Upper lobe of left lung (tissue), 6 donors: ENCODE measurements at places on chromosomes 2 and 18.

DNA sequence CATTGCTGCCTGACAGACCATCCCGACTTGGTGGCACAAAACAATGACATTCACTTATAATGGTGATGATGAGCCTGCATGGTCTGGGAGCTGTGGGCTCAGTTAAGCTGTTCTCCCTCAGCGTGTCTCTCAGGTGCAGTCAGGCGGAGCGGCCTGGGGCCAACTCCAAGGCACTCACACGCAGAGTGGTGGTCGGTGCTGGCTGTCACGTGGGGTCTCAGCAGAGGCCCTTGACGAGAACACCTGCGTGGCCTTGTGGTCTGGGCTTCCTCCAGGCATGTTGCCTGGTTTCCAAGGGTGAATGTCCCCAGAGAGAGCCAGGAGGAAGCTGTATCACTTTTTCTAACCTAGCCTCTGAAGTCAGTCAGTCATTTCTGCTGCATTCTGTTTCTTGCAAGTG lies 29.8 kb downstream of the ARMC9 start:
- no peak overlapping the region for H3K27ac ChIP-seq
- H3K36me3 ChIP-seq = no peaks in the 10 kb centered on the region
- H3K4me1 ChIP-seq = peaks cover 10% of the 10 kb centered on the region
- no peaks in the 10 kb centered on the region for H3K27me3 ChIP-seq
- no peak overlapping the region for H3K4me3 ChIP-seq

DNA sequence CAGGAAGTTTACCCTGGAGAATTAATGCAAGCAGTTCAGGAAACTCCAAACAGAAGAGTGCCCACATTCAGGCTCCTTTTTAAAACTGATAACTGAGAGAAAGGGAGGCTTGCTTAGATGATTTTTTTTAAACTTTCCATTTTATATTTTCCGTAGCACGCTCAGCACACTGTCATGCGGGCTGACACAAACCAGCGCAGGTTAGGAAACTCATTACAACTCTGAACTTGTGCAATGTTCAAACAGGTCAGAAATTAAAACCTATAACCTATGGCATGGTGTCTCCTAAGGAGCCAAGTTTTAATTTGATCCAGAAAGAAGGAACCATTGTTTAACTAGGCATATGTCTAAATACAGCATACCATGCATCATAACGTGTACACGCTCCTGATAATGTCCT lies 117.7 kb upstream of the SMIM21 start:
- no peaks in the 10 kb centered on the region for H3K4me1 ChIP-seq
- H3K27ac ChIP-seq = no peak overlapping the region
- no peak overlapping the region for H3K4me3 ChIP-seq
- DNase-seq = no peak

GRCh38 chr2:134778372-134778771 lies 59.6 kb upstream of the TMEM163 start:
- no peak overlapping the region for H3K27ac ChIP-seq
- peak; percentile 59 for DNase-seq
- no peaks in the 10 kb centered on the region for H3K27me3 ChIP-seq
- no peaks in the 10 kb centered on the region for H3K4me1 ChIP-seq
- no peak overlapping the region for H3K4me3 ChIP-seq
- H3K36me3 ChIP-seq = no peaks in the 10 kb centered on the region

DNA sequence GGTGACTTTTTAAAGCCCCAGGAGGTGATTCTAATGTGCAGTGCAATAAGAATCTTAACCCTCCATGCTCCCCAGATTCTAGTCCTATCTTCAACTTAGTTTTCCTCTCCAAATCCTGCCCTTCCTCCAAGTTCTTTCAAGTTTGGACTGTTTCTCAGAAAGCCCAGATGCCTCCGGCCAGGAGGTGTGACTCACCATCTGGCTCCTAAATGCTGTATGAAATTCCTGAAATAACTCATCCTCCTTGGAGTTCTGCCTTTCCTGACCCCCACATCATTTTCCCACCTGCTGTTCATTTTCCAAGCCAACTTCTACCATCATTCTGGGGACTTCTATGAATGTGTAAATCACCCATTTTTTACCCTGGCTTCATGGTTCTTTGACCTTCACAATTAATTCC lies 118.2 kb upstream of the NOL4 start:
- no peaks in the 10 kb centered on the region for H3K4me1 ChIP-seq
- no peak for DNase-seq
- H3K4me3 ChIP-seq = no peak overlapping the region
- no peaks in the 10 kb centered on the region for H3K36me3 ChIP-seq

GRCh38 chr2:219527076-219527394 lies 12.8 kb downstream of the ASIC4 start:
- H3K36me3 ChIP-seq = no peaks in the 10 kb centered on the region
- no peak overlapping the region for H3K27ac ChIP-seq
- H3K27me3 ChIP-seq = peaks cover 1% of the 10 kb centered on the region
- peaks cover 10% of the 10 kb centered on the region for H3K4me1 ChIP-seq
- no peak for DNase-seq

DNA sequence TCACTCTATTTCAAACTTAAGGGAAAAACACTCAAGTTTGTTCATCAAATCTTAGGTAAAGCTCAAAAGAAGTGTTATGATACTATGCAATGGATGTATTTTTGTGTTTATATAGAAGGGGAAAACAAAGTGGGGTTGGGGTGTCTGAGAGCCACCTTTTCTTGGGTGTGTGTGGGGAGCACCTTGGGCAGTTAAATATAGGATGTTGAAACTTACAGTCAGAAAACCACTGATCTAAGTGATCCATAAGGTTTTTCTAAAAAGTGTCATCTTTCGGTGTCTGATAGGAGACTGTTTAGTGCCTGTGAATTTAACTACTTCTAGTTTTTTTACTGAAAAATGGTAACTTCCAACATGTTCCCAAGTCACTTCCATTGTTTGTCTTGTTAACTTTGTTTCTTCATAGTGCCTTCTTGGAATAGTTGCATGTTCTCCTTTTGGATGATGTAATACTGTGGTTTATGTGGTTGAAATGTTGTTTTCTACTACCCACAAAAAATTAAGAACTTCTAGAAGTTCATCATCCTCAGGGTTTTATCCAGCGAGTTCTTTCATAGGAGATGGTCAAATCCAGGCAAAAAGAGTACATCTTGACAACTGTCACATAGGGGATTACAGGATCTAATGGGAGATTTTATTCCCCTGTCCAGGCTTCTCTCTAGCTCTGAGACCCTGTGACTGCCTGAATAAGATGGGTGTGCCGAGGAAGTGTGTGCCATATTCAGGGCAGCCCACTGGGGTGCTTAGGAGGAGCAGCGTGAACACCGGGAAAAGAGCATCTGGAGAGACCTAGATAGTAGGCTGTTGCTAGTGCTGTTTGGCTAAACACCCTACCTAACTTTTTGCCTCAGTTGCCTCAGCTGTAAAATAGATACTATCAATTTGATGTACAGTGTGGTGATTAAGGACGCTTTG lies 46.2 kb downstream of the CAB39 start:
- H3K4me1 ChIP-seq = peaks cover 40% of the 10 kb centered on the region
- DNase-seq = no peak
- no peaks in the 10 kb centered on the region for H3K36me3 ChIP-seq
- H3K27ac ChIP-seq = peak overlapping the region; percentile 48
- no peak overlapping the region for H3K4me3 ChIP-seq

- DNase-seq = no peak
- peaks cover 10% of the 10 kb centered on the region for H3K36me3 ChIP-seq
- no peaks in the 10 kb centered on the region for H3K4me1 ChIP-seq
- H3K27me3 ChIP-seq = no peaks in the 10 kb centered on the region
- H3K4me3 ChIP-seq = no peak overlapping the region
- H3K27ac ChIP-seq = no peak overlapping the region
Observed at GRCh38 chr2:233124421-233125080, 64.4 kb downstream of the INPP5D start.

GRCh38 chr2:203446071-203446481 lies 89.0 kb downstream of the RAPH1 start:
- peaks cover 4% of the 10 kb centered on the region for H3K4me1 ChIP-seq
- H3K4me3 ChIP-seq = no peak overlapping the region
- no peaks in the 10 kb centered on the region for H3K27me3 ChIP-seq
- no peak for DNase-seq
- H3K27ac ChIP-seq = no peak overlapping the region
- H3K36me3 ChIP-seq = peaks cover 32% of the 10 kb centered on the region

DNA sequence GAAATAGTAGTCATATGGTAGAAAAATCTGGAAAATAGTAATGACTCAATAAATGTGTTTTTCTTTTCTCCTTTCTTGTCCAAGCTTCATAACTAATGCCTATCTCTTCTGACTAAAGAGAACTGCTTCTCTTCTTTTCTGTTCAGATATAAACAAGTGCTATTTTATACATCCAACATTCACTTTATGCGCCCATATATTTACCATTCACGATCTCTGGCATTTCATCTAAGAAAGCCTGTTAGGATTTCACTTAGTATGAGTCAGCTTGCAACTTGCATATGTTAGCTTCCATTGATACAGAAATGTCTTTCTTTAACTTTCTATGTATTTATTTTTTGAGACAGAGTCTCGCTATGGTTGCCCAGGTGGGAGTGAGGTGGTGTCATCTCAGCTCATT lies 224.9 kb downstream of the VAPA start:
- H3K36me3 ChIP-seq = no peaks in the 10 kb centered on the region
- DNase-seq = no peak
- H3K4me1 ChIP-seq = peaks cover 7% of the 10 kb centered on the region
- no peaks in the 10 kb centered on the region for H3K27me3 ChIP-seq

DNA sequence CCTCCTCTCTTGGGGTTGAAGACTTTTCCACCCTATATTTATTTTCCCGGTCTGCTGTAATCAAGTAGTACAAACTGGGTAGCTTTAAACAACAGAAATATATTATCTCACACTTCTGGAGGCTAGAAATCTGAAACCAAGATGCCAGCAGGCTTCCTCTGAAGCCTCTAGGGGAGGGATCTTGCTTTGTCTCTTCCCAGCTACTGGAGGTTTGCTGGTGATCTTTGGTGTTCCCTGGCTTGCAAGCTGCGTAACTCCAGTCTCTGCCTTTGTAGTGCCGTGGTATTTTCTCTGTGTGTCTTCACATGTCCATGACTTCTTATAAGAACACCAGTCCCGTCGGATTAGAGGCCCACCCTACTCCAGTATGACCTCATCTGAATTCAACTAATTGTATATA lies 44.4 kb downstream of the MYO3B start:
- H3K27me3 ChIP-seq = no peaks in the 10 kb centered on the region
- H3K27ac ChIP-seq = no peak overlapping the region
- no peak for DNase-seq
- H3K36me3 ChIP-seq = no peaks in the 10 kb centered on the region

DNA sequence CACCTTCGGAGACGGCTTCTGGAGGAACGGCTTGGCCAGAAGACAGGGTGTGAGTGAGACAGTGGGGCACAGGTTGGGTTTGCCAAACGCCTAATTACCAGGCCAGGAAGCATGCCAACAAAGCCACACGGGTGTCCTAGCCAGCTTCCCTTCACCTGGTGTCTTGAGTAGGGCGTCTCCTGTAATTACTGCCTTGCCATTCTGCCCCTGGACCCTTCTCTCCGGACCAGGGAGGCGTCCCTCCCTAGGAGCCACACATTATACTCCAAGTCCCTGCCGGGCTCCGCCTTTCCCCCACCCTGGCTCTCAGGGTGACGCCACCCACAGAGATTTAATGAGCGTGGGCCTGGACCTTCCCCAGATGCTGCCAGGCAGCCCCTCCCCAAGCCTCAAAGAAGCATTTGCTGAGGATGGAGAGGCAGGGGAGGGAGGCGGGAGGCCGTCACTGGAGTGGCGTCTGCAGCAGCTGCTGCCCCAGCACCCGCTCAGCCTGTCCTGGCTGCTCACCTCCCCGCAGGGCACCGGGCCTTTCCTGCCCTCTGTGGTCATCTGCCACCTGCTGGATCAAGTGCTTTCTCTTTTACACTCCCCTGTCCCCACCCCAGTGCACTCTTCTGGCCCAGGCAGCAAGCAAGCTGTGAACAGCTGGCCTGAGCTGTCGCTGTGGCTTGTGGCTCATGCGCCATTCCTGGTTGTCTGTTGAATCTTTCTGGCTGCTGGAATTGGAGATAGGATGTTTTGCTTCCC lies 20.7 kb downstream of the FOSL2 start:
- no peaks in the 10 kb centered on the region for H3K27me3 ChIP-seq
- H3K4me1 ChIP-seq = peaks cover 23% of the 10 kb centered on the region
- peak; percentile 58 for DNase-seq
- H3K4me3 ChIP-seq = no peak overlapping the region
- peaks cover 75% of the 10 kb centered on the region for H3K36me3 ChIP-seq

- no peak overlapping the region for H3K27ac ChIP-seq
- H3K4me3 ChIP-seq = no peak overlapping the region
- no peaks in the 10 kb centered on the region for H3K4me1 ChIP-seq
- no peaks in the 10 kb centered on the region for H3K27me3 ChIP-seq
- no peak for DNase-seq
Observed at GRCh38 chr2:212299943-212300342, 238.7 kb downstream of the ERBB4 start.

GRCh38 chr2:121501031-121501430 lies 29.6 kb upstream of the RNU4ATAC start:
- no peak for DNase-seq
- no peaks in the 10 kb centered on the region for H3K27me3 ChIP-seq
- H3K36me3 ChIP-seq = peaks cover 5% of the 10 kb centered on the region
- H3K4me3 ChIP-seq = no peak overlapping the region
- no peaks in the 10 kb centered on the region for H3K4me1 ChIP-seq

DNA sequence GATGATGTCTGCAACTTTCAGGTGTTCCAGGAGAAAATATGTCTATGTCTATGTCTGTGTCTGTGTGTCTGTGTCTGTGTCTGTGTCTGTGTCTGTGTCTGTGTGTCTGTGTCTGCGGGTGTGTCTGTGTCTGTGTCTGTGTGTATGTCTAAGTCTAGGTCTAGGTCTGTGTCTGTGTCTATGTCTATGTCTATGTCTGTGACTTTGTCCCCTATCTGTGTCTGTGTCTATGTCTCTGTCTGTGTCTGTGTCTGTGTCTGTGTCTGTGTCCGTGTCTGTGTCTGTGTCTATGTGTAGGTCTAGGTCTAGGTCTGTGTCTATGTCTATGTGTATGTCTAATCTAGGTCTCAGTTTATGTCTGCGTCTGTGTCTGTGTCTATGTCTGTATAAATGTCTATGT lies 10.5 kb downstream of the IL1R2 start:
- H3K36me3 ChIP-seq = no peaks in the 10 kb centered on the region
- peaks cover 15% of the 10 kb centered on the region for H3K4me1 ChIP-seq
- no peak for DNase-seq
- no peak overlapping the region for H3K4me3 ChIP-seq

DNA sequence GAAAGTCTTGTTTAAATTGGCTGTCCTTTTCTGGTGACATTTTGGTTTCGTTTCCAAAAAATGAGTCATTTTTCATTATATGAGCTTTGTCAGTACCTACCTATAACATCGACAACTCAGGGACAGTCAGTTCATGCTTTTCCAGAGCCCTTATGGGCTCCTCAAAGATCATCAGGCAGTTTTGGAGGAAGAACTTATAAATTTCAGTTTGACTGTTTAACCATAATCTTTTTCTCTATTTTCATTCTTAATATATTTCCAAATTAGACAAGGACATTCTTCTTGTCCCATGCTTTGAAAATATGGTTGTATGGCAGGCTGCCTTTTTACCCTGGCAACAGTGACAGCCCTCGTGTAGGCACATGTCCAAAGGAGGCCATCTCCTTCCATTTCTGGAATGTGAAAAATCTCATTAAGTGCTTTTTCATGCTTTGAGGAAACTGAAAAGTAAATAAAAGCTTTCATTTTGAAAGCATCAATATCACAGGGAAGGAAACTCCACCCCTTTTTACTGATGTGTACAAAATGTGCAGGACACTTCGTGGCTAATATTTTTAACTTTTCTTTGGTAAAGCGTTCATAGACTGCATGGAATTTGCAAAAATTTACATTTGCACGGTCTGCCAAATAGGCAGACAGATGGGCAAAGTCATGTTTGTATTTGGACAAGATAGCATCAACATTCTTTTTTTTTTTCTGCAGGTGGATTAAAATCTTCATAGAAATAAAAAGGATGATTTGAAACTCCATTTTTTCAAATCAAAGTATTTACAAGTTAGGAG lies 7.2 kb upstream of the PROC start:
- no peak for DNase-seq
- H3K4me1 ChIP-seq = peaks cover 60% of the 10 kb centered on the region
- H3K36me3 ChIP-seq = no peaks in the 10 kb centered on the region
- H3K4me3 ChIP-seq = no peak overlapping the region
- no peaks in the 10 kb centered on the region for H3K27me3 ChIP-seq
